ENCODE measurements at places on chromosomes 7 and 10.

DNA sequence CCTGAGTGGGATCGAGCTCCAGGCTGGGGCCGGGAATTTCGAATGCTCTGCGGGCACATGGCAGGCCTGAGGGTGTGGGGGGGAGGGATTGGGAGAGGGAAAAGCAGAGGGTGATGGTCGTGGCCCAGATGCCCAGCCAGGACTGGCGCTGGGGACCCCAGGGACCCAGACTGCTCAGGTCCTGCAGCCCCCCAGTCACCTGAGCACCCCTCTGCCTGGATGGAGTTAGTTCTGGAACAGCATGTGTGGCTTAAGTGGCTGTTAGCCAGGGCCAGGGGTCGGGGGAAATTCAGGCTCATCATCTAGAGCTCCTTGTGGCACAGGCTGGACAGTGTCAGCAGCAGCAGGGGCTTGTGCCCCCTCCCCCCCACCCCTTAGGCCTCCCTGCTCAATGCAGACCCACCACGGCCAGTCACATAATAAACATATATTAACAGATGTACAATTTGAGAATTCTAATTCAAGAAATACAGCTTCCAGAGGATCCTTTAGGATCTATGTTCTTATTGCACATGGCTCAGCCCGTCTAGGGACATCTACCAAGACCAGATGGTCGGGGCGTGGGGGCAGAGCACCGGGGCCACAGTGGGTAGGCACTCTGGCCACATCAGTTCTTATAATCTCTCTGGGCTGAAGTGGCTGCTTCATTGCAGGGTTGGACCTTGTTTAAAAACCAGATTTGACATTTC, 22.2 kb downstream of the DNAJB12 start:
- DNase-seq = no peak

- DNase-seq = no peak
These were observed 337.5 kb upstream of the KAT6B start for GRCh38 chr10:74488907-74489306.

- DNase-seq = no peak
These were observed 19.8 kb downstream of the ACBD7 start for GRCh38 chr10:15068802-15069201.

- peak; percentile 68 for DNase-seq
These were observed 13.1 kb upstream of the CAMK2G start for GRCh38 chr10:73887294-73888039.

DNA sequence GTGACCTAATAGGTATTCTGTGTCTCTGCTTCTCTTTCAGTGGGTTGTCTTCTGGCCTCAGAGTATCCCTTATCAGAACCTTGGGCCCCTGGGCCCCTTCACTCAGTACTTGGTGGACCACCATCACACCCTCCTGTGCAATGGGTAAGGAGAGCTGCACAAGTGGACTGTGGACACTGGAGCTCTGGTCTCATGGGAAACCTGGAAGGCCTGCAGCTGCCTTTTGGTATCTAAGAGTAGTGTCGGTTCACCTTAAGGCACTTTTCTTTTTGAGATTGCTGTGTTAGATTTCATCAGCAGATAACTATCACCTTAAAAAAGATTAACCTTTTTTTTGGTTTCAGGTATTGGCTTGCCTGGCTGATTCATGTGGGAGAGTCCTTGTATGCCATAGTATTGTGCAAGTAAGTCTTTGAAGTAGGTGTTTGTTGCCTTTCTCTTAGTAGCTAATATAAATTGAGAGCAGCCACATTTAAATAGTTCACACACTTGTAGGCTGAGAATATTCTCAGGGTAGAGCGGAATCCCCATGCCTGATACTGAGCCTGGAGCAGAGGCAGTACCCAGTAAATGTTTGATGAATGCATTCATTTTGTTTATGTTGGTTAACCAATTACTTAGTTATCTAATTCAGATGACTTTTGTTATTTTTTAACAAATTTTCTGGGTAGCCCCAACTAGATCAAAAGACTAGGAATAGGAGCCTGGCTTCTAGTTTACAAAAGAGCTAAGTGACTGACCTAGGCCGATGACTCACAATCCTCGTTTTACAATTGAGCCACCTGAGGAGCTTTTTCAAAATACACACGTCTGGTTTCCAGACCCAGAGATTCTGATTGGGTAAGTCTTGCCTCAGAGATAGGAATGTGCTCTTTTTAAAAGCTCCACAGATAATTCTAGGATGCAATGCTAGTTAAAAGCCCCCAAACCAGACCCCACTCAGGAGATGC, 3.6 kb downstream of the TMEM254 start:
- no peak for DNase-seq

DNA sequence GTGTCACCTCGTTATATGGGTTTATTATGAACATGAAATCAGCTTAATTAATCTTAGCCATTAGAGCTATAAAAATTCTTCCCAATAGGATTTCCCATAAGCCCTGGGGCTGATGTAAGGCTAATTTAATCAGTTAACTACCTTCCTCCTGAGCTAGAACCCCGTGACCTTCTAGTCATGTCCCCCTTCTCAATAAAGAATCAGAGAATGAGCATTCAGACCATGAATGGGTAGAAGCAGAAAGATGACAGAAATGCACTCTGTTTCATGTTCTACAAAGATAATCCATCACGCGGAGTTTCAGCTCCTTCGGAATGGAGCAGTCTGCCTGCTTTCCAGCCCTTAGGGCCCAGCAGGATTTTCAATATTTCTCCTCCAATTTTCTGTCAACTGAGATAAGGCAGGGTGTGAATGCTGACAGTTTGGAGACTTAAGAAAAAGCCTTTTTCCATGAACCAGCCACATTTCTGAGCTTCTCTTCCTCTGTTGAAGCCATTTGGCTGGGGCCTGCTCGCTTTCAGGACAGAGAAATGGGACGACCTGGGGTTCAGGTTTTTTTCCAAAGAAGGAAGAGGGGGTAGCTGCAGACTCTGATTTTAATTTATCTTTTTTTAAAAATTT, 211.0 kb downstream of the NEBL start:
- no peak for DNase-seq

- no peak for DNase-seq
These were observed 114.3 kb upstream of the TNS3 start for GRCh38 chr7:47696152-47696710.

DNA sequence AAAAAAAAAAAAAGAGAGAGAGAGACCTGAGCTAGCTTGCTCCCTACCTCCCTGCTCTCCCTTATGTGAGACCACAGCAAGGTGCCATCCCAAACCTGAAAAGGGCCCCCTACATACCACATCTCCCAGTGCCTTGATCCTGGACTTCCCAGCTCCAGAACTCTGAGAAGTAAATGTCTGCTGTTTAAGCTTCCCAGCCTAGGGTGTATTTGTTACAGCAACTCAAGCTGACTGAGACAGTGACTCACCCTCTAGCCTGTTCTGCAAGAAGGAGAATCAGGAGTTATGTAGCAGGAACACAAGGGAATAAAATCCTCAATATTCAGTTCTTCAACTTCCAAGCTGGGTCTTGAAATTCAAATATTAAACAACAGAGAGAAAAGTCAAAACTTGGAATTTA, 52.1 kb upstream of the TMEM72 start:
- DNase-seq = no peak

DNA sequence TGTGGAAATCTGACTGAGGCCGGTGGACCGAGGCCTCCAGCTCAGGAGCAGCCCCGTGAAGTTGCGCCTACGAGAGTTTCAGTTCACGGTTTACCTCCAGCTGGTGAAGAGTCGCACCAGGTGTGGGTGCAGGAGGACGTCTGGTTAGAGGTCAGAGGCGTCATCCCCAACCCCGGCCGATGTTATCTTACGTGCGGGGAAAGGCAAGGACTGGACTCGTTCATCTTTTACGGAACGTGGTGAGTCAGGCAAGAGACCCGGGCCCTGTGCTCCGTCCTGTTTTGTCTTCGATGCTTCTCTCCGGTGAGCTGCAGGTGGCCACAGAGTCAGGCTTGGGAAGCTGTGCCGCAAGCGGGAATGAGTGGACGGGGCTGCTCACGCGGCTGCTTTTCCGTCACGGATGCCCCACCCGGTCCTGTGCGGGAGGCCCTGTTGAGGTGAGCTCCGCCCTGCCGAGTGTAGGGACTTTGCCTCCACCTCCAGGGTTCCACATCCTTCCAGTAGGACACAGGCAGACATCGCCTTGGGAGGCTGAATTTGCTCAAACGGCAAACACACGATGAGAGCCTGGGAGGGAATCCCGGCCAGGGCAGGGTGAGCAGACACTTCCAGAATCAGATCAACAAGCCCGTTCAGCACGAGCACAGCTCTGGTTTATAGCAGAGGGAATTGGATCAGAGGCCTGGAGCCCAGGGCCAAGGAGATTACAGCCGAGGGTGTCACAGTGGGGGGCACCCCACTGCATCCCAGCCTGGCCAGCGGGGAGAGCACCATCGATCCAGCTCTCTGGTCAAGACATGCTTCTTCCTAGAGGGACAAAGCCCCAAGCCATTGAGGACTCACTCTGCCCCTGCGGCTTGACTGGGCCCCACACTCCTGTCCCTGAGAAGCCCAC, 50.1 kb upstream of the INPP5A start:
- DNase-seq = no peak

- DNase-seq = no peak
These were observed 868.4 kb upstream of the C7orf33 start for GRCh38 chr7:147721962-147722830.

DNA sequence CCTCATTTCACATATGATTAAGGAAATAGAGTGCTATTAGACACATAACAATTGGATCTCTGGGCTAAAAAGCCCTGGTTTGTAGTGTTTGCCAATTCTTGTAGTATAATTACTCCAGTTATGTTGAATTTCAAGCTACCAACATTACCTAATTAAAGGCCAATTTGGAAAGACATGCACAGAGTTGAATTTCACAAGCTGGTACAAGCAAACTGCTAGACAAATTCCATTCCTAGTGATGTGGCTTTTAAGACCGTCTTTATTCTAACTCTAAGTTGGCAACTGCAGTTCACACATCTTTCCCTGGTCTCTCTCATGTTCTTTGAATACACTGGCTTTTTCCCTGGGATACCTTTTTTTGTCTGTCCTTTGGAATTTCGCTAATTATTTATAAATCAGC, 384.1 kb upstream of the CNTNAP2 start:
- DNase-seq = no peak

- no peak for DNase-seq
These were observed 16.5 kb downstream of the ADCY1 start for GRCh38 chr7:45590679-45591057.

- DNase-seq = no peak
These were observed 203.4 kb downstream of the SLC25A13 start for GRCh38 chr7:96118449-96119001.

DNA sequence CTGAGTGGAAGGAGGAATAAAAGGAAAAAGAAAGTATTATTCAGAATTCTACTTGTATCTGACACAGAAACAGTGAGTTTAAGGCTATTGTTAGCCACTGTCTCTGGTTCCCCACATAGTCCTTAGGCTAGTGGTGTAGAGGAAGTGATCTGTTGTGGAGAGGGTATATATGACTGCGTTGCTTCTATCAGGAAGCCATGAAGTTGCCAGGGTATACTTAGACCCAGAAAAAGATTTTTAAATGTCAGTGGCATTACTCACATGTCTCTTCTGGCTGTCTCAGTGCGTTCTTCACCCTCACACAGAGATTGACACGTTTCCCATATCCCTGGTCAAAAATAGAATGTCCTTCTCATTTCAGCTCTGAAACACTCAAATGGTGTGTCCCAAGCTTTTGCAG, 72.7 kb downstream of the SEM1 start:
- no peak for DNase-seq

DNA sequence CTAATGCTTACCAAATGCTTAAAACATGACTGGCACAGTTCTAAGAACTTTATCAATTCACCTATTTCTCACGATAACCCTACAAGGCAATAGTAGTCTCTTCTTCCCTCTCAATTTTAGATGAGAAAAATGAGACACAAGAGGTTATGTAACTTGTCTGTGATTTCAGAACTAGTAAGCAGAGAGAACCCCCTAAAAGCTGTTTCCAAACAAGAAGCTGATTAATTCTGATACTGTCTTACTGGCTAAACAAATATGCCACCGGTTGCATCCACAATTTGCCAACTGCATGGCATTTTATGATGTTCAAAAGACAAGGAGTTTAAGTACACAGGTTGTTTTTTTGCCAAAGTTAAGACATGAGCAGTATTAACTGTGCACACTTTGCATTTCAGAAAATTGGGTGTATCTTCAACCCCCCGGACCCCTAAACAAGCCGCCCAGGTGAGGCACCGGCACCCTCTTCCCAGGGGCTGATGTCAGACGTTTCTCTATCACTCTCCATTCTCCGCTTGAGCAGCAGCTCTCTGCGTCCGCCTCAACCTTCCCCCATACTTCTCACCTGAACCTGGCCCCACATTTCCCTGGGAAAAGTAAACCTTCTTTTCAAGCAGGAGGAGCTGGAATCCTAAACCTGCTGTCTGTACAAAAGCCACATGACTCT, 21.7 kb downstream of the RSU1 start:
- DNase-seq = no peak

GRCh38 chr7:142859829-142860228, 5.0 kb downstream of the EPHB6 start:
- no peak for DNase-seq

GRCh38 chr7:105364684-105365083, 24.0 kb downstream of the SRPK2 start:
- no peak for DNase-seq

DNA sequence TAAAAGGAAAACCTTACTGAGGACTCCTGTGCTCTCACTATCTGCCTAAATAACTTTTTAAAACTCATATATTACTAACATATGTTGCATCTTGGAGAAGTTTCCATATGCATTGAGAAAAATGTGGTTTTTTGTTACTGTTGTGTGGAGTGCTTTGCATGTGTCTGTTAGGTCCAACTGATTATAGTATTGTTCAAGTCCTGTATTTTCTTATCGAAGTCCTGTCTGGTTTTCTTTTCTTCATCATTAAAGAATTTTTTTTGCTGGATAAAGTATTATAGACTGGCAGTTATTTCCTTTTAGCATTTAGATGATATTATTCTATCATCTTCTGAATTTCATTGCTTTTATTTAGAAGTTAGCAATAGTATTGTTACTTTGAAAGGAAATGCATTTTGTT, 59.5 kb upstream of the ACSM6 start:
- DNase-seq = no peak

GRCh38 chr7:124152859-124153692, 120.2 kb upstream of the TMEM229A start:
- DNase-seq = peak; percentile 10

DNA sequence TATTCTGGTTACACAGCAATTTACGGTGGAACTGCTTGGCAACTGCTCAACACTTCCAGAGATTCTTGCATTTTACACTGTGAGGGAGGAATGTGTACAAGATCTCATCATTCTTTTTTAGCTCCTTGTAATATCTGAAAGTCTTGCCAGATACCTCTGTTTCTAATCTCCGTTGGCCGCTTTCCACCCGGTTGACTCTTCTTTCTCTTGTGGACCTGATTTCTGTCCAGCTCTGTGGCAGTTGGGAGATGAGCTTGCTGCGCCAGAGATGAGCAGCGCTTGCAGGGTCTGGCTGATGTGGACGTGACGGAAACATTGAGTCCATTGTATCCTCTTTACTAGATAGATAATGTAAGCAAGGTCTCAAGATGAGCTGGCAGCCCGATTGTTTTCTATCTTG, 27.6 kb downstream of the SPAG6 start:
- no peak for DNase-seq

- DNase-seq = peak; percentile 25
These were observed 5.1 kb upstream of the DMBT1 start for GRCh38 chr10:122555442-122555841.

- DNase-seq = no peak
These were observed 86.5 kb upstream of the GPR26 start for GRCh38 chr10:123579675-123580074.

GRCh38 chr7:87875151-87876039, 765 bp downstream of the SLC25A40 start:
- peak; percentile 64 for DNase-seq

Measured in NCI-H1092 treated with DMSO at 0.1 percent for 48 hours (cell line).